ENCODE measurements at places on chromosomes 7 and 10.

DNA sequence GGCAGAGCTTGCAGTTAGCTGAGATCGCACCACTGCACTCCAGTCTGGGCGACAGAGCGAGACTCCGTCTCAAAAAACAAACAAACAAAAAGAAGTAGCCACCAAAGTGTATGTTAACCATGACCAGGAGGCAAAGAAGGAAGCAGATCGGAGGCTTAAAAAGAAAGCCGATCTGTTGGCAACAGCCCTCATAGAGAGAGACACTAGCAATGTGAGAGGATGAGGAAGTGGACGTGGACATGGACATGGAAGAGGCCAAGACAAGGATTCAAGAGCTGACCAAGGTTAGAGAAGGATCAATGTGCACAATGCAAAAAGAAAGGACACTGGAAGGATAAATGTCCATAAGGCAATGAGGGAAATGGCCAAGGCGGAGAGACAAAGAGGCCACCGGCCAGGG lies 14.9 kb upstream of the ADCK2 start:
- DNase-seq = no peak

GRCh38 chr7:132745510-132745909 lies 169.2 kb upstream of the PLXNA4 start:
- DNase-seq = no peak

- no peak for DNase-seq
Observed at GRCh38 chr10:79038841-79039201, 29.9 kb upstream of the ZMIZ1 start.

DNA sequence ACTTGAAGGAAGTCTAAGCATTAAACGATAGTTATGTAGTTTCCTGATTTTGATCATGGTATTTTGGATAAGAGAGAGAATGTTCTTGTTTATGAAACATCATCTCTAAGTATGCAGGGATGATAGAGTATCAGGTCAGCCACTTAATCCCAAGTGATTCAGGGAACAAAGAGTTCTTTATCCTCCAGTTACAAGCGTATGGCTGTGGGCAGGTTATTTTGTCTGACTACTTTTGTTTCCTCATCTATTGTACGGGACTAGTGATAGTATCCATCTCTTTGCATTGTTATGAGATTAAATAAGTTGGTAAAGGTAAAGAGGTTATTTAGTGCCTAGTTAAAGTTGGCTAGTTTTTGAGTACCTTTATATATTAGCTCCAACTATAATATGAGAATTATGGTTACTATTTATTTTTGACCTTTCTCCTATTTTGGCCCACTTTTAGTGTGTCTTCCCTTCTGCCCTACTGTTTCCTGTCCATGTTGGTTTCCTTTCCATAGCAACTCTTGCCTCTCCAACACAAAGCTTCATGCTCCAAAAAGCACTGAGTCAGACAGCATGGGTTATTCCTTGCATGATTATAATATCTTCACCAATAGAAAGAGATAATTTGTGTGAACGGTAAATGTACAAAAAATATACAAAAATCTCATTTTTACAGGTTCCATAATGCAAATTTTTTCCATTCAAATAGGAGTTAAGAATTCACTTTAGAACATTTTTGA lies 65.4 kb downstream of the SP8 start:
- no peak for DNase-seq

GRCh38 chr7:32489788-32490126 lies 423 bp downstream of the LSM5 start:
- no peak for DNase-seq

DNA sequence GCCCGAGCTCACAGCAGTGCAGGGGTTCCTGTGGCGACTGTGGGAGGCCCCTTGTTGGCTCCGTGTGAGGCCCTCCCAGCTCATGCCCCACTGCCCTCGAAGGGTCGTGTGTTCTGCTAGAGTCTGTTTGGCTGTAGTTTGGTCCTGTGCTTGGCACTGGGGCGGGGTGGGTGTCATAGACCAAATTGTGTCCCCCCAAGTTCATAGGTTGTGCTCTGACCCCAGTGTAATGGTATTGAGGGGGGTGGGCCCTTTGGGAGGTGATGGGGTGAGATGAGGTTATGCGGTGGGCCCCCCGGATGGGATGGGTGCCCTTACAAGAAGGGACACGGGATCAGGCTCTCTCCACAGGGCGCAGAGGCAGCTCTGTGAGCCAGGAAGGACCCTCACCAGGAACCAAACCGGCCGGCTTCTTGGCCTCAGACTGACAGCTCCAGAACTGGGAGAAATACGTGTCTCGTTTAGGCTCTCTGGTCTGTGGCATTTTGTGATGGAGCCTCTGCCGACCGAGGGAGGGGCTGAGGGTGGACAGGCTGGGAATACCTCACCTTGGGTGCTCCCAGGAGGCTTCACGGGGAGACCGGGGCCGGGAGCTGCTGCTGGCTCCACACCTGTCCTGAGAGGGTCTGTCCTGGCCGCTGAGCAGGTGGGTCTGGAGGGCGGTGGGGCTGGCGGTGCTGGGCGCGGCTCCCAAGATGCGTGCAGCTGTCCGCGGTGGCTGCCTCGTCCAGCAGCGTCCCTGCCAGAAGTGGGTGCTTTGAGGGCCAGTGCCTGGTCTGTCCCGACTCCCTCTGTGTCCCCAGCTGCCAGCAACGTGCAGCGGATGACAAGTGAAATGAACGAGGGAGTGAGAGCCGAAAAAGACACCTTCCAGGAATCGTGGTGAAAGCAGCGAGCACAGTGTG lies 89.4 kb downstream of the INPP5A start:
- peak; percentile 46 for DNase-seq

DNA sequence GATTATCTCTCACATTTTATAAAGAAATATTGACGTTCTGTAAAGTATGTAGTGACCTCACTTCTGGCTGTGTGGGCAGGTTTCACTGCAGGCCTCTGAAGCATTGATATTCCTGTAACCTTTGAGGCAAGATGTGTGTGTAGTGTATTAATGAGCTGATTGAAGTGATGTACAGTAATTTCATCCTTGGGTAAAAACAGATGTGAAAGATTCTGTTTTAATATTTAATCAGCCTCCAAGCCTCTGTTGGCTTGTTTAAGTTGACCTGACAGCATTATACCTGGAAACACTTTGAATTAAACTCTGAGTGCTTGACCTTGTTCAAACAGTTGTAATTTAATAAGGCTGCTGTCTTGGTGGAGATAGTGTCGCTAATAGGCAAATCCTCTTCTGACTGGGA lies 74.9 kb downstream of the KAT6B start:
- no peak for DNase-seq
